ENCODE measurements at places on chromosomes 5 and 9.

GRCh38 chr5:150763023-150763769 lies 4.4 kb upstream of the DCTN4 start:
- peak; percentile 93 for DNase-seq

- no peak for DNase-seq
These were observed 94.0 kb downstream of the ZNF462 start for GRCh38 chr9:106956971-106957370.

GRCh38 chr9:34628656-34629490 lies at the start of gene ARID3C:
ARID3C (minus strand) TSS chr9:34629066; CDS start chr9:34628014, 1,052 bp downstream.
- peak; percentile 77 for DNase-seq

GRCh38 chr9:35048511-35048910 lies 23.9 kb downstream of the VCP start:
- DNase-seq: no peak

DNA sequence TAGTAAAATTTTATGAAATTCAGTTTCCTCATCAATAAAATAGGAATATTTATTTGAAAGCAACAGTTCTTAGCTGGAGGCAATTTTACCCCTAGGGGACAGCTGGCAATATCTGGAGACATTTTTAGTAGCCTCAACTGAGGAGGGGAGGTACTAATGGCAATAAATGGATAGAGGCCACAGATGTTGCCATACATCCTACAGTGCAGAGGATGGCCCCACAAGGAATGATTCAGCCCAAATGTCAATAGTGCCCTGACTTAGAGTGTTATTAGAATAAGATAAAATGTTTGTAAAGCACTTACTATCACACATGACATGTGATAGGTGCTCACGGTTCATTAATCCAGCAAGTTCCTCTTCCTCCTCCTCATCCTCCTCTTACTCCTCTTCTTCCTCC lies 293.6 kb downstream of the KCTD16 start:
- no peak for DNase-seq

DNA sequence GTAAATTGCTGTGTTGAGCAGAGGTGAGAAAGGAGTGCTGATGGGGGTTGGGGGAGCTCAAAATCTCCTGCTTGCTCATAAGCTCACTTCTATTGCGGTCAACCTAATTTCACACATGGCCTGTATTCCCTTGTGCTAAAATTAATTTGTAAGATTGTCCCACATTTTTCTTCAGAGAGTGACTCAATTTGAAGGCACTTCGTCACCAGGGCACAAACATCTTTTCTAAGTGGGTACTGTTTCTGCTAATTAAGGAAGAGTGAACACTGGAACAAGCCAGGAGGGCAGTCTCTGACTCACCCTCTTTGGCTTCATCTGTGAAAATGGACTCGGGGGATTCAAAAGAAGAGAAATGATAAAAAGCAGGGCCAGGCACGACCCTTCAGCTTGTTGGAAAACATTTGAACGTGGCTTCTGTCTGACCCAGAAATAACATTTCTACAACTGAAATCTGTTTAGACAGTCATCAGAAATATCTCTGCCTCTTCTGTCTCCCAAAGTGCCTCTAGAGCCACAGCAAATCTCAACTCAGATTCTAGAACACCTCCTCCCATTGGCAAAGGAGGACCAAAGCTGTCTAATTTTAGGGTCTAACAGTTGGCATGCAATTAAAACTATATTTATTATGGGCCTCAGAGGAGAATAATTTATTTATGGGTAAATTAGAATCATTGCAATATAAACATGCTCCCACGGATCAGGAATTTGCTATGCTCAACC lies 49.8 kb downstream of the FEM1C start:
- DNase-seq: no peak

GRCh38 chr9:257957-258356 lies 43.3 kb downstream of the DOCK8 start:
- peak; percentile 88 for DNase-seq

- no peak for DNase-seq
These were observed 69.8 kb upstream of the IRX4 start for GRCh38 chr5:1952444-1953099.

- DNase-seq: no peak
These were observed 190.3 kb upstream of the SEMA6A start for GRCh38 chr5:116764941-116765340.

Data from suppressor macrophage treated with lipopolysaccharide for 1 hour (primary cell).